ENCODE measurements at places on chromosomes 3 and 15. TPM values are rescaled to one million over a fixed set of nuclear protein-coding genes. Genes with fewer than 3 reads are reported as not detected.

DNA sequence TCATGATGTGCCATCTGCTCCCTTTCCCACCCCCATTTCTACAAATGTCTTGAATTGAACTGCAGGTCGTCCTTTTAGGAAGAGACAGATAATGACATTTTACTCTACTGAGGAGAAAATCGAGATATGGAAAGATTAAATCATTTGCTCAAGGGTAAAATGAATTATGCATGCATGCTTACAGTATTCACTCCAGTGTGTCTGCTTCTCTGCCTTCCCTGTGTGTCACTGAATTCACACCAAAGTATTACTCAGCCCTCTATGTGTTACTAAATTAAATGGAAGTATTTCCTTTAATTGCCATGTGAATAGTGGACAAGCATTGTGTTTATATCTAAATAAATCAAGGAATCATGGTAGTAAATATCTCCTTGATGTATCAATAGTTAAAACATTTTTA lies 449.0 kb downstream of the NLGN1 start:
- no peak overlapping the region for H3K4me3 ChIP-seq
- H3K27ac ChIP-seq: no peak overlapping the region
- DNase-seq: peak; percentile 1
- no peaks in the 10 kb centered on the region for H3K4me1 ChIP-seq
- H3K36me3 ChIP-seq: no peaks in the 10 kb centered on the region
- H3K27me3 ChIP-seq: no peaks in the 10 kb centered on the region

DNA sequence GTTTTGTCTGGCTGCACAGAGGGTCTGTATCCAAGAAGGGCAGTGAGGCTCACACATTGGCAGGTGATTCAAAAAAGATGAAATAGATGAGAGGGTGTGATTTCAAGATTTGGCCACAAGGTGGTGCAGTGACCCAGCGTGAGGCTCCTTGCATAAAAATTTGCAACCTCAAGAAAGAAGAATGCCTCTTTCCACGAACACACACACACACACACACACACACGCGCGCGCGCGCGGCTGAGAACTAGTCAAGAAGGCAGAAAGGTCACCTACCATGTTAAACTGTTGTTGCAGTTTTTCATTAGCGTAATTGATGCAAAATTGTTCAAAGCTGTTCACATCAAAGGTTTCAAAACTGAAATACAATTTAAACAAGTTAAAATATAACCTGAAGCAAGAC lies 39.2 kb downstream of the MYO5C start:
- H3K36me3 ChIP-seq: no peaks in the 10 kb centered on the region
- H3K4me3 ChIP-seq: no peak overlapping the region
- no peak overlapping the region for H3K27ac ChIP-seq
- peaks cover 14% of the 10 kb centered on the region for H3K4me1 ChIP-seq
- H3K27me3 ChIP-seq: no peaks in the 10 kb centered on the region

DNA sequence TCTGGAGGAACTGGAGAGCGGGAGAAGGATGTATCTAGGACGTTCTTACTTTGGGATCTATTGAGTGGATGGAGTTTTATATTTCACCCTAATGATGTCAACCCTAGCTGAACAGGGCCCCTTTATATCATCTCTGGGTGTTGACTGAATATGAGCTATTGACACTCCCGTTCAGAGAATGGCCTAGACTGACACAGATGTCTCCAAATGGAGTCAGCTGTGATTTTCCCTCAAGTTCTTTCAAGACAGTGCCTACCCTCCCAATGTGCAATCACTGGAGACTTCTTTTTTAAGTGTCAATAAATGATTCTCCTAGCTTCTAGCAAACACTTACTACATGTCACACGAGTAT lies 63.8 kb downstream of the FRMD4B start:
- no peaks in the 10 kb centered on the region for H3K36me3 ChIP-seq
- no peaks in the 10 kb centered on the region for H3K27me3 ChIP-seq
- H3K4me3 ChIP-seq: no peak overlapping the region

DNA sequence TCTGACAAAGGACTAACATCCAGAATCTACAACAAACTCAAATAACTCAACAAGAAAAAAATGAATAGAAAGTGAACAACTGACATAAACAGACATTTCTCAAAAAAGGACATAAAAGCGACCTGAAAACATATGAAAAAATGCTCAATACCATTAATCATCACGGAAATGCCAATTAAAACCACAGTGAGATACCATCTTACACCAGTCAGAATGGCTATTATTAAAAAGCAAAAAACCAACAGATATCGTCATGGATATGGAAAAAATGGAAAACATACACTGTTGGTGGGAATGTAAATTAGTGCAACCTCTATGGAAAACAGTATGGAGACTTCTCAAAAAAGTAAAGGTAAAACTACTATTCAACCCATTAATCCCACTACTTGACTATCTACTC lies 53.3 kb downstream of the ZNF385D start:
- no peak for DNase-seq
- no peaks in the 10 kb centered on the region for H3K4me1 ChIP-seq
- no peaks in the 10 kb centered on the region for H3K36me3 ChIP-seq
- H3K27ac ChIP-seq: peak overlapping the region; percentile 15
- H3K4me3 ChIP-seq: no peak overlapping the region

DNA sequence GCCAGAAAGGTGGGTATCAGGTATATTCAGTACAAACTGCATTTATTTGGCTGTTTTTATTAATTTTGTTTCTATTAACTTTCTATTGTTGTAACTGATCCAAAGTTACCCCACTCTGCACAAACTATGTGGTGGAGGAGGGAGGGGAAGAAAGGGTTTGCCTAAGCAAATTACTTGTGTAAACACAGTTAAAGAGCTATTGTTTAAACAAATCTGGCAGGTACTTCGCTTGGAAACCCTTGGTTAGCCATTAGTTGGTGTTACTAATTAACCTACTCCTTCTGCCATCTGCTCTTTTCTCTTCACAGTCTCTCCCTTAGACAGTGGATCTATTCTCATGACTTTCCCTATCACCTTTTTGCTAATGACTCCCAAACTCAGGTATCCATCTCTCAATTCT lies 328.4 kb upstream of the NECTIN3 start:
- H3K4me1 ChIP-seq: no peaks in the 10 kb centered on the region
- no peak for DNase-seq
- H3K27me3 ChIP-seq: no peaks in the 10 kb centered on the region
- no peak overlapping the region for H3K4me3 ChIP-seq
- no peaks in the 10 kb centered on the region for H3K36me3 ChIP-seq
- no peak overlapping the region for H3K27ac ChIP-seq

- no peak overlapping the region for H3K27ac ChIP-seq
- no peaks in the 10 kb centered on the region for H3K36me3 ChIP-seq
- no peaks in the 10 kb centered on the region for H3K27me3 ChIP-seq
- no peak overlapping the region for H3K4me3 ChIP-seq
- DNase-seq: no peak
- peaks cover 46% of the 10 kb centered on the region for H3K4me1 ChIP-seq
Measured at GRCh38 chr3:126935756-126936509, 47.0 kb upstream of the PLXNA1 start.

DNA sequence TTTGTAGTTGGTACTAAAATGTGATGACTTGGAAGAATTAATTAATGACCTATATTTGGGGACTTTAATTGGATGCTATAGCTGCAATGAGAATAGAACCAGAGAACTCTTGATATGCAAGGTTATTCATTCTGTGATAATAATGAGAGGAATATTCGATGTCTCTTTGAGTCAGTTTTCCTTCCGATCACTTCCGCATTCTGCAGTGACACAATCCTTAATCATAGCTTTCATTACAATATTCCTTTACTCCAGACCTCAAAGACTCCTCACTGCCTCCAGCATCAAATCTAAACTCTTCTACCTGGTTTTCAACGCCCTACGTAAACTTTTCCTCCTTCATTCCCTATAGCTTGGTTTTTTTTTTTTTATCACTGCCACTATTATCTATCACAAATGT lies 21.6 kb downstream of the B3GNT5 start:
- DNase-seq: no peak
- H3K36me3 ChIP-seq: peaks cover 3% of the 10 kb centered on the region
- peaks cover 3% of the 10 kb centered on the region for H3K4me1 ChIP-seq
- H3K4me3 ChIP-seq: no peak overlapping the region
- H3K27me3 ChIP-seq: no peaks in the 10 kb centered on the region

GRCh38 chr3:196666001-196666867 lies 26.7 kb downstream of the NRROS start:
- peak overlapping the region; percentile 23 for H3K27ac ChIP-seq
- H3K4me3 ChIP-seq: no peak overlapping the region
- H3K4me1 ChIP-seq: peaks cover 8% of the 10 kb centered on the region

GRCh38 chr3:53489787-53490458 lies 4.5 kb upstream of the CACNA1D start:
- peaks cover 17% of the 10 kb centered on the region for H3K27me3 ChIP-seq
- no peaks in the 10 kb centered on the region for H3K36me3 ChIP-seq
- no peak for DNase-seq
- no peak overlapping the region for H3K27ac ChIP-seq

DNA sequence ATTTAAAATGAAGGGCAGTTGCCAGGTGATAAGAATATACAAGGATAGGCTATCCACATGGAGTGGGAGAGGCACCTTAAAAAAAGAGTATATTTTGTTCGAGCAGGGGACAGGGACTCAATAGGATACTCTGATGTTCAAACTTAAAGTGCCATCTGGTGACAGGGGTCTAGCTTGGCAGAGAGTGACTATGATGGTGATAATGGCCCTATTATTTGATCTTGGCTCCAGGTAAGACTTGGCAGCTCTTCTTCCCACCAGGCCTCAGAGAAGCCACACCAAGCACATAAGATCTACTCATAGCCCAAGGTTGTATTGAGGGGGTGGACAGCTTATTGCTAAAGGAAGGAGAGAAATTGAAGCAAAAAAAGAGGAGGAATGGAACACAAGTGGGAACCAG lies 109.0 kb upstream of the MANF start:
- no peak for DNase-seq
- no peaks in the 10 kb centered on the region for H3K4me1 ChIP-seq
- no peak overlapping the region for H3K27ac ChIP-seq
- no peak overlapping the region for H3K4me3 ChIP-seq
- H3K27me3 ChIP-seq: no peaks in the 10 kb centered on the region

DNA sequence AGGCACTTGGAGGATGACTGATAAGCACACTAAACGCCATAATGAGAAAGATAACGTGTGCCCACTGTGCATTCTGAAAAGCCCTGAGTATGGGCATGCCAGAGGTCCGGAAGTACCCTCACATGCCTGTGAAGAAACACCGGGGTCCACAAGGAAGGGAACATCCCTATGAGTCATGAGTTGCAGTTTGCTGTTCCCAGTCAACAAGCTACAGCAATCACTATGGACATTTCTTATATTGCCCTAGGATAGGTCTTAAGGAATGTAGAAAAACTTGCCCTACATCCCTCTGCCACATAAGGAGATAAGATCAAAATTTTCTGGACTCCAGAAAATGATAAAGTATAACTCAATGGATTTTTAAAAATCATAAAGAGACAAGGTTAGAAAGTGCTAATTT lies 9.9 kb downstream of the MB21D2 start:
- no peak overlapping the region for H3K4me3 ChIP-seq
- DNase-seq: no peak
- peaks cover 26% of the 10 kb centered on the region for H3K4me1 ChIP-seq
- H3K36me3 ChIP-seq: peaks cover 8% of the 10 kb centered on the region
- H3K27ac ChIP-seq: peak overlapping the region; percentile 86

- no peak for DNase-seq
- H3K27ac ChIP-seq: no peak overlapping the region
- H3K36me3 ChIP-seq: no peaks in the 10 kb centered on the region
- H3K27me3 ChIP-seq: peaks cover 14% of the 10 kb centered on the region
Measured at GRCh38 chr3:27740854-27741253, 18.7 kb upstream of the EOMES start.

- no peak overlapping the region for H3K27ac ChIP-seq
- H3K36me3 ChIP-seq: no peaks in the 10 kb centered on the region
- H3K27me3 ChIP-seq: peaks cover 10% of the 10 kb centered on the region
- H3K4me1 ChIP-seq: no peaks in the 10 kb centered on the region
- H3K4me3 ChIP-seq: no peak overlapping the region
Measured at GRCh38 chr3:11727207-11727606, 83.5 kb upstream of the VGLL4 start.

DNA sequence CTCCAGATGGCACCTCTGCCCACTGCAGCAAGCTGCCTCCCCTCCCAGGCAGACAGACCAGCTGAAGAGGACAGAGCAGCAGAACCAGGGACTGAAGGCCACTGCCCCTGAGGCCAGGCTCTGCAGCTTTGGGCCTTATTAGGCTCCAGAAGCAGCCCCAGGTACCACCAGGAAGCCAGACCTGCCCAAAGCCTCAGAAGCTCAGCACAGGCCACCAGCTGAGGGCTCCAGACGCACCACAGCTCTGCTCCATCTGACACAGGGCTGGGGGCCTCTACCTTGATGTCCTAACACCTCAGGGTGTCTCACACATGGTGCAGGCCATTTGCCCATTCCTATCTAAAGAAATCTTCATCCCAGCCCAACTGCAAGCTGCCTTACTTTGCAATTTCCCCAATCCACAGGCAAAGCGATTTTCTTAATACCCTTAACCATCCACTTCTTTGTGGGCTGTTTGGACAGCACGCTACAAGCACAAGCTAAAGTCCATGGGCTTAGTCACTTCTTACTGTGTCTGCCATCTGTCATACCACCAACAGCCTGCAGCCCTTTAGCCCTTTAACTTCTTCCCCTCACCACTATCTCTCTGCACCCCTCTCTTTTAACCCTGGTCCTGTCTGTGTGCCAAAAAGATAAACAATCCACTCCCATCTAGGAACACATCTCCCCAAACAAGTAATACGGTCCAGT lies 112.1 kb downstream of the IQSEC1 start:
- no peak overlapping the region for H3K4me3 ChIP-seq
- H3K27me3 ChIP-seq: no peaks in the 10 kb centered on the region

DNA sequence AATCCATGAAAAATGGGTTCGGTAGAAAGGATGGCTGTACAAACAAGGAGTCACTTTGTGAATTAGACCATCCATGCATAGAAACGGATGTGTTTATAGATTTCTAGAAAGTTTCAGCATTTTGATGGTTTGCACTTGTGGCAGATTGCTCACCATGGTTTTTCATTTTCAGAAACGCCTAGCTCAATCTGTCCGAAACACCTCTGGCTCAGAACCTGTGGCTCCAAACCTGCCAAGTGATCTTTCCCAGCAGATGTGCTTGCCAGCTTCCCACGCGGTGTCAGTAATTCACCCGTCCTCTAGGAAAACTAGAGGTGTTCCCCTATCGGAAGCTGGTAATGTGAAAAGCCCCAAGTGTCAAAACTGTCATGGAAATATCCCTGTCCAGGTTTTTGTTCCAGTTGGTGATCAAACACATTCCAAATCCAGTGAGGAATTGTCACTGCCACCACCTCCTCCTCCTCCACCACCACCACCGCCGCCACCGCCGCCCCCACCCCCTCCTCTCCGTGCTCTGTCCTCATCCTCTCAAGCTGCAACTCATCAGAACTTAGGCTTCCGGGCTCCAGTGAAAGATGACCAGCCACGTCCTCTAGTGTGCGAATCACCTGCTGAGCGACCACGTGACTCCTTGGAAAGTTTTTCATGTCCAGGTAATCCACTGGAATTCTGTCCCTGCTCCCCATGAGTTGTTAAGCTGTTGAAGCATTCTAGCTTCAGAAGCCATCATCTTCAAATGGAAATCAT lies 21.2 kb downstream of the WHAMM start:
- H3K4me1 ChIP-seq: peaks cover 16% of the 10 kb centered on the region
- no peak overlapping the region for H3K27ac ChIP-seq
- peaks cover 71% of the 10 kb centered on the region for H3K36me3 ChIP-seq

- H3K36me3 ChIP-seq: no peaks in the 10 kb centered on the region
- no peaks in the 10 kb centered on the region for H3K27me3 ChIP-seq
- no peak for DNase-seq
- H3K4me3 ChIP-seq: no peak overlapping the region
- 0 out of 2 replicates have a peak, but pooled peaks cover 4% of the 10 kb centered on the region for H3K4me1 ChIP-seq
Measured at GRCh38 chr15:92878593-92879053, 21.5 kb upstream of the CHD2 start.

Gene NTRK3
- polyA plus RNA-seq: 3.1 TPM

Gene LMAN1L
- polyA plus RNA-seq: 0.02 TPM

Gene HRG
- not detected for polyA plus RNA-seq

Gene CHRNA7
- polyA plus RNA-seq: 0.80 TPM

Gene RARRES1
- 0.11 TPM for polyA plus RNA-seq

Measured in SK-N-SH (cell line).